ENCODE measurements at places on chromosomes 6 and 20.

DNA sequence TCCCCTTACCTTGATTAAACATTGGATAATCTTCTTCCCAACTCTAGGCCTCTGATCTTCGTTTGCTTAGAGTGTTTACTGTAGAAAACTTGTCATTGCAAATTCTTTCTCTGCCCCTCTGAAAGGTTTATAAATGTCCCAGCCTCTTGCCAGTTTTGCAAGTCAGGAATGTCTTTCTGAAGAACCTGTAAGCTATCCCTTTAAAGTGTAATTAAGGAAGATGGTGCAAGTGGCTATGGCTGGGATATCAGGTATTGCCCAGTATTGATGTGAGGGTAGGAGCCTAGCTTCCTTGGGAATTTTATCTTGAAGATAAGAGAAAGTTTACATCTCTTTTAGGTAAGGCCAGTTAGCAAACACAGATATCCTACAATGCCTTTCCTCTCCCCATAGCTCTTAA lies 211.0 kb upstream of the RIMS1 start:
- no peak for DNase-seq

- DNase-seq, result no peak
These were observed 70.2 kb downstream of the B3GAT2 start for GRCh38 chr6:70886661-70887060.

DNA sequence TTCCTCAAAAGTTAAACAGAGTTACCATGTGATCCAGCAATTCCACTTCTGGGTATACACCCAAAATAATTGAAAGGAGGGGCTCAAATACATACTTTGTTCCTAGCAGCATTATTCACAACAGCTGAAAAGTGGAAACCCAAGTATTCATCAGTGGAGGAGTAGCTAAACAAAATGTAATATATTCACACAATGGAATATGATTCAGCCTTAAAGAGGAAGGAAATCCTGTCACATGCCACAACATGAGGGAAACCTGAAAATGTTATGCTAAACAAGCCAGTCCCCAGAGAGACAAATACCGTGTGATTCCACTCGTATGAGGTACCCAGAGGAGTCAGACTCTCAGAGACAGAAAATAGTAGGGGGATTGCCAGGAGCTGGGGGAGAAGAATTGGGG lies 44.5 kb downstream of the PXDC1 start:
- DNase-seq, result no peak

DNA sequence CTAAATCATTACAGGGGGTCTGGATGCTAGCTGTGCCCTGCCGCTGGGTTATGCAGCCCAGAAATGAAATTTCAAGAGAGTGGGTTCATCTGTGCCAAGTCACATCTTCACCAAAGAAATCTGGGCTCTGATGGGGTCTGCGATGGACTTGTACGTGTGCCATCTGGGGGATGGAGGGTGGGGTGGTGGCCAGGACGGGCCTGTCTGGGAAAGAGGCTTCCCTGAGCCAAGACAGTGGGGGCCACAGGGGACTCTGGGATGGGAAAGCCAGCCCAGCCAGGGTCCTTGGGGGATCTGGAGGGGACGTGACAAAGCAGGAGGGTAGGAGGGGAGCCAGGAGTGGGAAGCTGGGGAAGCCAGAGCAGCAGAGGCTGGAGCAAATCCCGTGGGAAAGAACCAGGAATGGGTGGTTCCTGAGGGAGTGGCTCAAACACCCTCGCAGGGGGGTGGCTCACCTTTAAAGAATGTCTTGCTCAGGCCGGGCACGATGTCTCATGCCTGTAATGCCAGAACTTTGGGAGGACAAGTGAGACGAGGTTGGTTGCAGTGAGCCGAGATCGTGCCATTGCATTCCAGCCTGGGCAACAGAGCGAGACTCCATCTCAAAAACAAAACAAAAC lies 36.3 kb upstream of the SULF2 start:
- peak; percentile 14 for DNase-seq

- no peak for DNase-seq
These were observed 401 bp upstream of the PHF3 start for GRCh38 chr6:63635215-63635587.

GRCh38 chr20:507006-507758 lies 36.4 kb downstream of the CSNK2A1 start:
- no peak for DNase-seq

GRCh38 chr6:72976484-72976883 lies 248.8 kb downstream of the KHDC1L start:
- no peak for DNase-seq

- no peak for DNase-seq
These were observed 441.2 kb upstream of the DEFB115 start for GRCh38 chr20:30816182-30816645.

DNA sequence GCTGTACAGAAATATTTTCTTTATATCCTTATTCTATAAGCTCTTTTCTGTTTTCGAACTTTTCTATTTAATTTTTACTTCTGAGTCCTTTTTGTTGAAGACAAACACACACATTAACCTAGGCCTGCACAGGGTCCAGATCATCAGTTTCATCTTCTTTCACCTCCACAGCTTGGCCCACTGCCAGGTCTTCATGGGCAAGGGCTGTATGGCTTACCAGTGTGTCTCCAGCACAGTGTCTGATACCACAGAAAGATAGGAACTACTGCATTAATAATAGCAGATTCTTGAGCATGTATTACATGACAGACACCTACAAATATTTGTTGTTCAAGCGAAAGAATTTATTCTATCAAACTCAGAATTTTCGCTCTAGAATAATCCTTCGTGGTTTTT lies 24.4 kb downstream of the QKI start:
- DNase-seq, result no peak

DNA sequence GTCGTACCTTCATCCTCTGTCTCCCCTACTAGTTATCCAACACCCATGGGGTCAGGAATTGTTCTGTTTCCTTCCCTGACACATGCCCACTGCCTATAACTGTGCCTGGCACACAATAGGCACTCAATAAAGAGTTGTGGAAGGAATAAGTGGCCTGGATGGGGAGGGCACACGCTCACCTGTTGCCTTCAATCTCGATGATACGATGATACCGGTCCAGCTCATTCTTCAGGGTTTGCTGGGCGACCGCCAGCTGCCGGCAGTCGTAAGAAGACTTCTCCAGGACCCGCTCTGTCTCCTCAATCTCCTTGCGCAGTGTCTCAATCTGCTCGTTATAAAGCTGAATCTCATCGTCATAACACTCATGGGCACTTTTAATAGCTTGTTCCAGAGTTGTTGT lies 32.5 kb downstream of the BFSP1 start:
- DNase-seq, result no peak

DNA sequence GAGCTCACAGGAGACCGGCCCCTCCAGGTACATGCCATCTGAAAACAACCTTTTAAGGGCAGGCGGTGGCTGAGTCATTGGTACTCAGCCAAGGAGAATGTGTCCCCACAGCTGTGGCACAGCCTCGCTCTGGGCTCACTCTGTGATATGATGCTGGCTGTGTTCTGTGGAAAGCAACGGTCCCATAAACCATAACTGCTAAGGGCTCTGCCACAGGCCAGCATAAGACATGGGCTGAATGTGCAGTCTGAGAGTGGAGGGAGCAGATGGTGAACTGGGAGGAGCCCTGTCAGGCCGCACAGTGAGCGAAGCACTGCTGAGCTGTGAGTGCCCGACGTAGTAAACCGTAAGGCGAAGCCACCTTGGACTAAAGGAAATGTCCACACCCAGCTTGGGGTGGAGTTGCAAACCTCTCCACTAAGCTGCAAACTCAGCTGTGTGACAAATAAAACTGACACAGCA lies 375.8 kb downstream of the THBS2 start:
- no peak for DNase-seq

DNA sequence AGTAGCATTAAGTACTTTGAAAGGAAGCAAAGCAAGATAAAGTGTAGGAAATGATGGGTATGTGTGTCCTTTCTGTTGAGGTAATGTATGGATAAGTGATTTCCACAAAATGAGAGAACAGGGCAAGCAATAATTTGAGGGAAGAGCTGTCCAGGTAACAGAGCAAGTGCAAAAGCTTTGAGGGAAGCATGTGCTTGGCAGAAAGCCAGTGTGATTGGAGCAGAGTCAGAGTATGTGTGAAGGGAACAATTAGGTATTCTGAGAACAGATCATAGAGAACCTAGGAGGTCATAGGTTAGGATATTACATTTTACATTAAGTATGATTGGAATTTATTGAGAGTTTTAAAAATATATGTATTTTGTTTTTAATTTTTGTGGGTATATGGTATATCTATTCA lies 30.2 kb upstream of the MAN1A1 start:
- no peak for DNase-seq

- no peak for DNase-seq
These were observed 8.4 kb downstream of the PSMA7 start for GRCh38 chr20:62134735-62135231.

- DNase-seq, result peak; percentile 14
These were observed 46.6 kb upstream of the EMILIN3 start for GRCh38 chr20:41413169-41413568.

DNA sequence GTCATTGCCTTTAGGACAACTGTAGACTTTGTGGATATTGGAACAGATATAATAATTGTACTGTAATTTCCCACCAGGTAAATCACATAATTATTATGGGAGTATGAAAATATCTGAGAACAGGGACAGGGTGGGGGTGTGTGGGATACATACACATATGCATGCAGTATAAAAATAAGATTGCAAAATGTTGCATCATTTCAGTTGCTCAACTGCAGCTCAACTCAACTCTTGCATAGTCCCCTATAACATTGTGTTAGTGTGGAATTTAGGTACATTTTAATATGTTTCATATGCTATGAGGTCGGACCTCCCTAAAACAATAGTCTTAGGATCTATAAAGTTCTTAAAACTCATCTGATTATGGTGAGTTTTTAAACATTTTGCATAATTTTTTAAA lies 275.0 kb upstream of the FLRT3 start:
- peak; percentile 68 for DNase-seq

Data from fibroblast of skin of right quadriceps (primary cell).